ENCODE measurements at places on chromosomes 11 and 22.

DNA sequence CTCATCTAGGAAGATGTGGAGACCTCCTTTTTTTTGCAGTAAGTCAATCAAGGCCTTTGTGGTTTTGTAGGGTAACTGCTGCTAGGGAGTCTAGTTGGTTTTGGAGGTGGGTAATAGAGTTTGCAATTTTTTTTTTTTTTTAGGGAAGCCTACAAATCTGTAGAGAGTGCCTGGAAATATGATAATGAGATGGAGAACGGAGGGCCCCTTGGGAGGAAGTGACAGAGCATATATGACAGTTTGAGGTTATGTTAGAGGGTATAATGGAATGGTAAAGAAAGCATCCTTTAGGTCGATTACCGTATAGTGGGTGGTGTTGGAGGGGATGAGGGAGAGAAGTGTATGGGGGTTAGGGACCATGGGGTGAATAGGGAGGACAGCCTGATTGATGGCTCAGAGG is 98.3 kb downstream of the ELP4 start:
- DNase-seq: no peak

DNA sequence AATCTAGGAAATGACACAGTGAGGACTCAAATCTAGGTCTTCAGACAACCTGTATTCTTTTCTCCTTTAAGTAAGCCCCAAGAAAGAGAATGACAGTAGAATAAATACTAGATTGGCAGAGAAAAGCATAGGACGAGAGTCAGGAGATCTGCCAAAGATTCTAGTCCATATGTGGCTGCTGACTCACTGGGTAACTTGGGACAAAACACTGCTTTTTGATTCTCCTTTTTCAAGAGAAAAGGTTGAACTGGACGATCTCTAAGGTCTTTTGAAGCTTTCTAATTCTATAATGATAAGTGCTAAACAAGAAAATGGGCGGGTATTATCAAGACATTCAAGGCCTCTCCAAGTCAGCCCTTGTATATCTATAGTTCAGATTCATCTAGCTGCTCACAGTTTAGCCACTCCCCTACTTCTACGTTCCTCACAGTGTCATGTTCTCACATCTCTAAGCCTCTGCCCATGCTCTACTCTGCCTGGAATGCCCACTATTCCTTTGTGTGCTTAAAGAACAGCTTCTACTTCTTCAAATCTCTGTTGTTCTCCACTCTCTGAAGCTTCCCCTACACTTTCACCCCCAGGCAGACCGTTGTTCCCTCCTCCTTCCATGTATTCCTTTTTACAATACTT is 53.0 kb downstream of the RELT start:
- no peak for DNase-seq

GRCh38 chr11:120717042-120717441 is 205.5 kb downstream of the GRIK4 start:
- no peak for DNase-seq

DNA sequence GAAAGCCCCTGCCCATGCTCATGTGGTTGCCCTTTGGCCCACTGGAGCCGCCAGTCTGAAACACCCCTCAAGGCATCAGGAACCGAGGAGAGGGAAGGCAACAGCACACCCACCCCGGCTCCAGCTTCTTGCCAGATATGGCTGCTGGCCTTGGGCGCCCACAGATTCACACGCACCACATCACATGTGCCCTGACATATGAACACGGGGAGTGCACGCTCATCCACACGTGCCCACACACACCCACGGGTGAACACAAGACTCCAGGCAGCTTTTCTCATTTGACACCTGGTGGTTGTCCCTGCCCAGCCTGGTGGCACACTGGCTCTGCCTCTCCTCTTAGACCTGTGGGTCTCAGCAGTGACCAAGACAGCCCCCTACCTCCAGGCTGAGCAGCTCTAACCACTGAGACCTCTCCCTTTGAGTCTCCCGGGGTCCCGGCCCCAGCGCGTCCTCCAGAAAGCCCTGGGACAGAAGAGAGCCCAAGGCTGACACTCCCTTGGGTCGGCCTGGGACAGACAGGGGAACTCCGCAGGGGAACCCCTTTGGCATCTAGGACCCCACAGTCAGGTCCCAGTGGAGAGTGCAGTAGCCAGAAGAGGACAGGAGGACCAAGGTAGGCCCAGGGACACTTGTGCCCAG is 2.7 kb upstream of the MAPK12 start:
- DNase-seq: no peak

DNA sequence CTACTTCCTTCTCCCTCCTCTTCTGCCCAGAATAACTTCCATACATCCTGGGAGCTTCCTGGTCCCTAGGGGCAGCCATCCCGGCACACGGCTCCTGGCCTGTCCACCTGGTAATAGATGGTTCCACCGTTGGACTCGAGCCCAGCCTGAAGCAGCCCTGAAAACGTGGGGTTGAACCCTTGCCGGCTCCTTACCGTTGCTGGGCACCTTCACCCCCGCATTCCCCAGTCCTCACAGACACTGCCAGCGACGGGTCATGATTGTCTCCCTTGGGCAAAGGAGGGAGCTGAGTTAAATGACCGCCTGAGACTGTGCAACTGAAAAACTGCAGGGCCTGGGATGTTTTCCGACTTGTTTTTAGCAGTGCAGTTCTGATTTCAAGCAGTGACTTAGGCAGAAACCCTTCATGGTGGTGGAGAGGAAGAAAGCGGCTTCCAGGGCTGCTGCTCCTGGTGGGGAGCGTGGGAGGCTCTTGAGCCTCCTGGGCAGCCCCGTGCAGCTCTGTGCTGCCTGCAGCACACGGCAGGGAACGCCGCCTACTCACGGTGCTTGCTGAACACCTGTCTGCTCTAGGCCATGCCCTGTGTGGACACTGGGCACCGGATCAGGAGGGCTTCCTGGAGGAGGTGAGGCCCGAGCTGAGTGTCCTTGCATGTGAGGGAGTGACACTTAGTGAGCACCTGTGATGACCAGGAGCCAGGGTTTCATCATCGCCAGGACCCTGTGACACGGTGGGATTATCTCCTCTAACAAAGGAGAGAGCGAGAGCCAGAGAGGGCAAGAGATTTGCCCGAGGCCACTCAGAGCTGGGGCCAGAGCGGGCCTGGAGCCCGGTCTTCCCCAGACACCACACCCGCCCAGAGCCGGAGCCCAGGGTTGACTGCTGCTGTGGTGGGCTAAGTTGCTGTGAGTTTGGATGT is 77.4 kb downstream of the FBLN1 start:
- no peak for DNase-seq

DNA sequence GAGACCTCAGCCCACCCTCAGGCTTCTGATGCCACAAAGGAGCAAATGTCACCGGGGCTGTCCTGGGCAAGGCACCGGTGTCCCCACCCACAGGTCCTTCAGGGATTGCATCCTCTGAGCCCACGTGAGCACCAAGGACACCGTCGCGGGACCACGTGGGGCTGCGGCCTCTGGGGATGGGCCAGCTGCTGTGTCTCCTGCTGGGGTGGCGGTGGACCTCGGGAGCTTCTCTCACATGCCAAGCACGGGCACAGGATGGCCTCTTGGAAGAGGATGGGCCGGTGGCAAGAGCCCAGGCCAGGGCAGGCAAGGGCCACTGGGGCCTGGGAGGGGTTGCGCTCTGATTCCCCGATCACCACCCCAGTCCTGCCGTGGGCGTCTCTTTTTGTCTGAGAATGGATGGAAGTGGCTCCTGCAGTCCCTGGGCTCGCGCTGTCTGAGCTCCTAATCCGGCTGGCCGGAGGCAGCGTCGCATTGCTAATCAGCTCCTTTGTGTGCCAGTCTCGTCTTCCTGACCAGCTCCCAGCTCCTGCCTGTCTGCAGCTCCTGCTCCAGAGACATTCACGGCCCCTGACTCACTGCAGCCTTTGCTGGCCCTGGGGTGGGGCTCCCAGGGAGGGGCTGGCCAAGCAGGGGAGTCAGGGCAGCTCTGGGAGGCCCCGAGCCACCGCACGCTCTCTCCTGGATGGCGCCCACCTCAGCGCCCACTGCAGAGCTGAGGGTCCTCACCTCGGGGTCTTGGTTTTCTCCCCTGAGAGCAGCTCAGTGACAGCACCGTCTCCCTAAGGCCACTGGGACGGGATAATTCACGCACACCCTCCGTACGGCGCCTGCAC is 146.7 kb downstream of the CTTN start:
- DNase-seq: no peak

All from activated CD4-positive, alpha-beta T cell treated with anti-CD3 and anti-CD28 coated beads, Interleukin-2, Interleukin-6, amounts not matched to agents 100 ng/mL and 50 ng/mL, durations not matched to agents 16 hours and 8 hours (primary cell).